ENCODE measurements at places on chromosomes 3 and 15.

DNA sequence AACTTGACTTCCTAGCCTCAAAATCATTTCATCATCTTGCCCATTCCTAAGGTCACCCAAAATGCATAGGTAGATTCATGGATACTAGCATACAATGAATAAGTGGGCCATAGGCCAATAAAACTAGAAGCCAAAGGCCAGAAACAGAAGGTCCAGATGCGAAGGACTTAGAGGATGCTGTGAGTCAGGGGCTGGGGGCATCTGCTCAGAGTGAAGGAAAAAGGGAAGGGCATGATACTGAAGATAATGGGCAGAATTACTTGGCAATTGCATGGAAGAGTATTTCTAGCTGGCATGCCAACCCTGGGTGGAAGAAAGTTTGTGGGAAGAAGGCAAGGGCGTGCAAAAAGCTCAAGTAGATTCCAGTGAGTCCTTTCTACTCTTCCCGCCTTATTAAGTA is 27.5 kb downstream of the ILDR1 start:
- DNase-seq, result no peak

- no peak for DNase-seq
These were observed 53.9 kb downstream of the COPS2 start for GRCh38 chr15:49101536-49101935.

DNA sequence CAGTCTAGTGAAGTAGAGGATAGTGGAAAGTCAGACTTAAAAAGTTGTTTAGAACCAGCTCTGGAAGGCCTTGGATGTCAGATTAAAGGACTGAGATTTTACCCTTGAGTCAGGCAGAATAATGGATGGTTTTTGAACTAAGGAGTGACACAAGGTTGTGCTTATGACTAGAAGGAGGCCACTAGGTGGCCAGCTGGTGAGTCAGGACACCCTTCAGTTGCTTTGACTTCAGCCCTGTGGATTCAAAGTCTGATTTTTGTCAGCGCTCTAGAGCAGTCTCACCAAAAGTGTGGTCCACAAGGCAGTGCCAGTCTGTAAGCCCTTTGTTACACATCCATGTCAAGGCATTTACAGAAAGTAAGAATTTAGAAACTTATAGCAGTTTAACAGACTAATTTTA is 3.8 kb upstream of the GABPB1 start:
- no peak for DNase-seq

DNA sequence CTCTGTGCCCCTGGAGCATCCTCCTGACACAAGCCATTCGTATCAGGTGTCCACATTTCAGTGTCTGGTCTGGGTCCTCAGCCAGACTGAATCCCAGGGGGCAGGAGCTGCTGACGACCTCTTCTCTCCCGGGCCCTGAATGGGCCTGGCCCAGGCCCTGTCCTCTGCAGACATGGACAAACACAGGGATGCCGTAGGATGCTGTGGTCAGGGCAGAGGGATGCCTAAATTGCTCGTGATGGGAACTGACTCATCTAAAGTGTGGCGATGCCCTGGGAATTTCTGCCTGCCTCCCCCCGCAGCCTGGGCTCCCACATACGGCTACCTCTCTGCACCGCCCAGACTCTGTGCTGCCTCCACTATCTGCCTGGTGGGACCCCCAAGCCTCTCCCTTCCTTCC is 58.5 kb upstream of the CTSH start:
- DNase-seq, result no peak

DNA sequence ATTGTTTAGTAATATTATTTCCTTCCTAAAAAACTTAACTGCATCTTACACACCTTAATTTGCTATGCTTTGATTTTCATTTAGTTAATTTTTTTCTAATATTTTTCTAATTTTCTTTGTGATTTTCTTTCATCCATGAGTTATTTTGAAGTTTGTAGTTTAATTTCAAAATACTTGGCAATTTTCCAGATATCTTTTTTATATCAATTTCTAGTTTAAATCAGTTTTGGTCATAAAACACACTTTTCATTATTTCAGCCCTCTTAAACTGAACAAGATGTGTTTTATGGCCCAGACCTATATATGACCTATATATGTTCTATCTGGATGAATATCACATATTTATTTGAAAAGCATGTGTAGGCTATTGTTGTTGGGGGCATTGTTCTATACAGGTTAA is 759.9 kb upstream of the SGO1 start:
- DNase-seq, result no peak

DNA sequence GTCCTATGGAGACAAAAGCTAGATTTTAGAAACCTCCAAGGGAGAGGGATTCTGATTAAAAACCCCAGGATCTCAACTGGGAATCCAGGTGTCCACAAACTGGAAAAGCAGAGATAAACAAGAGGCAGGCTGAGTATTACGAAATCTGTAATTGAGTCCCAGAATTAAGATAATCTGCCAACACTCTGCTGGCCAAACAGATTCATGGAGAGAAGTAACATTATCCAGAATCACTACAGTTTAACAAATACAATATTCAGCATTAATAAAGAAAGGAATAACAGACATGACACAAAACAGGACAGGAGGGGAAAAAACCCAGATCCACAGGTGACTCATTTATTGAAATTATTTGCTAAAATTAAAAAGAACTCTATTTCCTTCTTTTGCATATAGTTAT is 227.2 kb upstream of the NANOGP8 start:
- DNase-seq, result no peak

DNA sequence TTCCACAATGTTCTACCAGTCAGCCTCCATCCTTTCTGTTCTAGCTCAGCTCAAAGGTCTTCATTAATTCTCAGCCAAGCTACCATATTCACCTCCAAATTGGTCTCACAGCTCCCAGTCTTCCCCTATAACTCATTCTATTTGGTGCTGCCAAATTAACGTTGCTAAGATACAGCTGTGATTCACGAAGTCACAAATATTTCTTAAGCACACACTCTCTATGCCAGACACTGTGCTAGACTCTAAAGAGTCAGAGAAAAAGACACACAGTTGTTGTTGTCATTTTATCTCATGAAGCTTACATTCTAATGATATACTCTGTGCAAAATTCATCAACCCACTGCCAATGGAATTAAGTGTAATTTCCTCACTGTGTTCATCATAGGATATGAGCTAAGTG is 102.8 kb downstream of the FRMD5 start:
- no peak for DNase-seq

DNA sequence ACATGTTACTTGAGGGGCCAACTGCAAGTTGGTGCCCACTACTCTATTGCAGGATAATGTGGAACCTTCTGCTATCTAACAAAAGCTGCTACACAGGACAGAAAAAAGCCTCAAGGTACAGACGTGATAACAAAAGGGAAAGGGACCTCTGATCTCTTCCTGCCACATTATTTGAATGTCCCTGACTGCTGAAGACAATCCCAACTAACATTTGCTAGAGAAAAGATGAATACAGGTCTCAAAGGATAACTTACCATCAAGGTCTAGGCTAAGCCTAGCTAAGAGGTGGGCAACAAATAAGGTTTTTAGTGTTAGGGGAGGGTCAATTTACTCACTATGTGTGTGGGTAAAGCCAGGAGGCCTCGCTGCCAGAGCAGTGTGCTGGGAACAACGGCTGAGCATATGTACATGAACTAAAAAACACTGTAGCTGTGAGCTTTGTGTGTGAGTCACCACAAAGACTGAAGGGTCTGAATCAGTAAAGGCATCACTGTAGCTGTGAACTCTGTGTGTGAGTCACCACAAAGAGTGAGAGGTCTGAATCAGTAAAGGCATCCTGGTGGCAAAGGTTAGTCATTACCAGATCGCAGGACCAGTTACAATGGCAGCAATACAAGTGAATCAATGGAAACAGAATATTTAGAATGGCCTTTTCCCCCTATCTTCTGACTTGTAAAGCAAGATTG is 111.7 kb downstream of the LMLN start:
- DNase-seq, result no peak

DNA sequence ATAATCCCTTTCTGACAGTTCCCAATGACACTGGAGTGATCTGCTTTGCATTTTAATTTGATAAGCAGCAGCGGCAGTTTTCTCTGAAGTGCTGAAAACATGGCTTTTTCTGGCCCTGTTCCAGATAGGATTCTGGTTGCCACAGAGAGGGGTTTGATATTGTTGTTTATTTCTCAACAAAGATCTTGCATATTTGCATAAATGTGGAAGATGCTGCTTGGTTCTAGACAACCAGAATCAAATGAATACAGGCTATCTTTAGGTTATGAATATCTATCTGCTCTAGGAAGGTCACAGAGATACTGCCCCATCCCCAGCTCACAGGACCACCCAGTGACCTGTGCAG is 137.1 kb downstream of the ZNF609 start:
- no peak for DNase-seq

DNA sequence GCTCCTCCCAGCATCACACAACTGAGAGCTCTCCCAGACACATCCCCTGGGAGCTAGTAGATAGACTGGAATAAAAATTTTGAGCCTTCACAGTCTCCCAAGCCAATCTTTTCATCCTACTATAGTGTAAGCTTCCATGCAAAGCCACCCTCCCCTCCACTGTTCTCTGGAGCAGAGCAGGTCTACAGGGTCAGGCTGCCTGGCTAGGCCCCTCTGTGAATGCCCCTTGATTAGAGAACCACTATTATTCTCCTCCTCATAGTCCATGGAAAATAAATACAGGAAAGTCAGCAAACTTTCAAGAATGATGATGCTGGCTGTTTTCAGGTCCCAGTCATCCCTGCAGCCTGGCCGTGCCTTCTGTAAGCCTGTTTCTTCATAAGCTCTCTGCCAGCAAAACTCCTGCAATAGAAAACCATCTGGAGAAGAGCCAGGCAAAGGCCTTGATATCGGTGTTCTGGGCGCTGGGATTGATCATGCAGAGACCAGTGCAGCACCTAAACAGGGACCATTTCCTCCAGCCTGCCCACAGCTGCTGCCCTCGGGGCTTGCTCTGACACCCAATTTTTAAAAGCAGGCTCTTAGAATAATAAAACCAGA is 51.7 kb downstream of the CRYGS start:
- DNase-seq, result no peak

GRCh38 chr15:47862402-47862801 is 145.1 kb downstream of the SEMA6D start:
- no peak for DNase-seq

DNA sequence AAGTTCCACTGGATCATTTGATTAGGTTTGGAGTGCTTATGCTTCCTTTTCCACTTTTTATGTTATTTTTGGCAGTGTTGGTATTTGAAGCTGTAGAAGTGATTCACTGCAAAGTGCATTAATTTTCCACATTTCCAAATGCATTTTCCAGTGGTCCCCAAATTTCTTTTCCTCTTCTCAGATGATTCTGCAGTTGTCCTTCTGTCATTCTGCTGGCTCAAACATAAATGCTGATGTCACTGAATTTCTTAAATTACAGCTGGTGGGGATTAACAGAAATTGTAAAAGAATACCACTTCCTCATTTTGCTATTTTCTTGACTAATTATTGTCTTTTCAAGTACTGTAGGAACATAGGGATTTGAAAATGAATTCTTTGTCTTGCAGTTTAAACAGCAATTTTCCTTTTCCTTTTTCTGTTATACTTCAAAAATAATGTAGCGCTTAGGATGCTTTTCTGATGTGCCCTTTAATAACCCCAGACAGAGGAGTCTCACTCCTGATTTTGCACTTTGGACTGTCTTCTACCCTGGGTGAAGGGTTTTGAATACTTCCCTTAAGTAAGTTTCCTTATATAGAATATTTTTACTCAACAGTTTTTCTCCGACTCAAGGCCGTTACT is 25.0 kb downstream of the MITF start:
- no peak for DNase-seq

- no peak for DNase-seq
These were observed 10.1 kb downstream of the MELTF start for GRCh38 chr3:197019535-197019934.
